ENCODE measurements at places on chromosomes 6 and 20. TPM values are rescaled to one million over a fixed set of nuclear protein-coding genes. Genes with fewer than 3 reads are reported as not detected.

- peak; percentile 64 for DNase-seq
Observed at GRCh38 chr20:15496501-15497039, 1076.7 kb downstream of the KIF16B start.

- no peak for DNase-seq
Observed at GRCh38 chr6:18973251-18973650, 586.1 kb downstream of the RNF144B start.

DNA sequence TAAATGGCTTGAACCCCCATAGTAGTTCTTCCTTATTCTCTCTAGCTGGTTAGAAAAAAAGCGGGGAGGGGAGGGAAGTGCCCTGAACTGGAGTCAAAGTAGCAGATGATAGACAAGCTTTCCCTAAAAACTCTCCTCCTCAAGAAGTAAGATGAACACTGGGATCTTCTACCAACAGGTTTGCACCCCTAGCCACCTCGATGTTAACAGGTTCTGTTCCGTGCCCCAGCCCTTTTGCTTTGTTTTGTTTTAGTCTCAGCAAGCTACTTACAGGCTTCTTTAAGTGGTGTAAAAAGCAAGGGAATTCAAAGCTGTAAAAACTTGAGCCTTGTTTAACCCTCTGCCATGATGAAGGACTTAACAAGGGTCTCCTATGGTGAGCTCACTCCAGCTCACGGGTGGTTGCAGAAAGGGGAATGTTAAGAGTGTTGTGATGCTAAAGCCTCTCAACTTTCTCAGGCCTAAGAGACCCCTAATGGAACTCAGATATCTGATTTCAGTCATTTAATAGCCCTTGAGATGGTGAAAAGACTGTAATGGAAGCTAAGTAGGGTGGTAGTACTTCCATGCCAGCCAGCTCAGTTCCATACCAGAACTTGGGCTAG, 106.0 kb downstream of the FOXO3 start:
- no peak for DNase-seq

GRCh38 chr20:50267041-50267865, 76.6 kb downstream of the CEBPB start:
- DNase-seq = peak; percentile 76

BPIFB1 gene
- total RNA-seq = not detected

EYS gene
- total RNA-seq = 0.07 TPM

SGK2 gene
- total RNA-seq = 6.6 TPM

LY6G6D gene
- total RNA-seq = not detected

DDRGK1 gene
- 97.7 TPM for total RNA-seq

MARCKS gene
- 51.5 TPM for total RNA-seq

MCHR2 gene
- not detected for total RNA-seq

TPD52L2 gene
- 167 TPM for total RNA-seq

NNAT gene
- total RNA-seq = not detected
